ENCODE measurements at places on chromosomes 12 and 14.

- no peak for DNase-seq
These were observed 26.2 kb upstream of the TUNAR start for GRCh38 chr14:95850429-95850828.

GRCh38 chr14:94346841-94347240 lies 23.7 kb upstream of the SERPINA6 start:
- no peak for DNase-seq

- DNase-seq = no peak
These were observed 40.3 kb downstream of the FAM222A start for GRCh38 chr12:109753959-109754358.

GRCh38 chr14:76514213-76514998 lies 138.5 kb downstream of the ESRRB start:
- DNase-seq = no peak

All from activated B cell treated with CpG ODN at 0.5 μM for 24 hours (primary cell).